ENCODE measurements at places on chromosomes 4 and X.
A peak's percentile ranks its signal among the peaks of the same experiment; 100 is the strongest.

DNA sequence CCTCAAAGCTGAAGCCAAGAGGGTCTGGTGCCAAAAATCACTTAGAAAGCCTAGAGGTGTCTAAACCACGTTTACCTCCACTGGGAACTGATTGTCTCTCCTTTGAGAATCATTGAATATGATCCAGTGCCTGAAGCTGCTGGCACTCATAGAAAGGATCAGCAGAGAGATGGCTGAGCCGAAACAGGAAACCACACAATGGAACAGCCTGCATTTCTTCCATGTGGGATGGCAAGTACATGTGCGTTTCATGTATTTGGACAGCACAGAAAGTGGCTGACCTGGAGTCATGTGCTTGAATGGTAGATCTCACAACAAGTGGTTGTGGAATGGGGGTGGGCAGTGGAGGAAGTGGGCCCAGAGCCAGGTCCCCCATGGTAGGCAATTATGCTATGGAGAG, 533.7 kb downstream of the INPP4B start:
- DNase-seq, result no peak

DNA sequence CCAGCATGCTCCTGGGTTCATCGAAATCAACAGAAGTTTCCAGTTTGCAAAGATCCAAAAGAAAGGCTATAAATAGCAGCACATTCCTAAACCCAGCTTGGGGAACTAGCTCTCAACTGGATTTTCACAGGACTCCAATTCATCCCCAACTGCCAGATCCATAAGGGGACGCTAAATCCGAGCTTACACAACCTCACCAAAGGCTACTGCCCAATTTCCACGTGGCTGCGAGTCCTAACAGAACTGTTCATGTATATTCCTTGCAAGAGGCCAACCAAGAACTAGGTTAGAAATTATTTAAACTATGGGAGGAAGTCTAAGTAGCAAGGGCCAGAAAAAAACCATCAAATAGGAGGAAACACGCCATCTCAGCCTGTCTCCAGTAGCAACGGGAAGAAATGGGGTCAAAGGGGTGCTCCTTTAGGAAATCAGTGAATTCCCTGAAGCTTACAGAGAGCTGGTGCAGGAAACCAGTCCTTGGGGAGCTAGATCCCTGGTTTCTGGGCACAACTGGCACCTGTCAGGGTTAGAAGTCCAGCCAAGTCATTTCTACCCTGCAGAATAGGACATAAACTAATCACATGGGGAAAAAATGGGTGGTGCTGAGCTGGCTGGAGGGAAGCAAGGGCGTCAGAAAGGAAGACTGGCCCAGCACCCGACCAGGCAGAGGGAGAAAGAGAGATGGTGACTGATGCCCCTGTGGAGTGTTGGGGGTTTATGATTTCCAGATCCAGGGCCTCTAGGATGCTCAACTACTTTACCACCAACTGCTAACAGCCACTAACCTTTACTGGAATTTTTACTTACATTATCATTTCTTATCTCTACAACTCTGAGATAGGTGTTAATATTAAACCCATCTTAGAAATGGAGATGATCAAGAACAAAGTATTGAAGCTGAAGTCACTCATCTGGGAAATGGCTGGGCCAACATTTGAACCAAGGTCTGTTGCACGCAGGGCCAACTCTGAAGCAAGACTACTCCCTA, 20.5 kb downstream of the RELL1 start:
- DNase-seq, result no peak

DNA sequence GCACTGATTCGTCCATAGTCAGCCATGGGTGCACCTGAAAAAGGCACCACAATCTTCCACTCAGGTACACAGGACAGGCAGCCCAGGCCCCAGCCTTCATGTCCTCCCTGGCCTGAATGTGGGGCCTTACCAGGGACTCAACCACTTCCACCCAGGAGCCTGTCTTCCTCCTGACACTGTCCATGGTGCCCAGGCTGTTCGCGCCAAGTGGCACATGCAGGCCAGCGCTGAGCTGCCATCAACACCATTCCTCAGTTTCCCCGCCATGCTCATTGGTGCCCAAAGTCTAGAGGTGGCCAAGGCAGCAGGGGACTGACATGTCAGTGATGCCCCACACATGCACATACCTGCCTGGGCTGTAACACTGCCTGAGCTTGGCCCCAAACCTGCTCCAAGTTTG, 322.2 kb upstream of the POU3F4 start:
- DNase-seq, result no peak

- DNase-seq, result no peak
Observed at GRCh38 chr4:55337944-55338343, 8.1 kb upstream of the SRD5A3 start.

DNA sequence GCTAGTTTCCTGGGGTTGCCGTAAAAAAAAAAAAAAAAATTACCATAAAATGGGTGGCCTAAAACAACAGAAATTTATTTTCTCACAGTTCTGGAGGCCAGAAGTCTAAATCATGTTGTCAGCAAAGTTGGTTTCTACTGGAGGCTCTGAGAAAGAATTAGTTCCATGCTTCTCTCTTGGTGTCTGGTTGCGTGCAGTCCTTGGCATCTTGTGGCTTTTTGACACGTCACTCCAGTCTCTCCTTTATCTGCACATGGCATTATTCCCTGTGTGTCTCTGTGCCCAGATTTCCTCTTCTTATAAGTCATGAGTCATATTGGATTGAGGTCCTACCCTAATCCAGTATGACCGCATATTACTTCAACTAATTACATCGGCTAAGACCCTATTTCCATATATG, 38.7 kb downstream of the SPATA4 start:
- peak; percentile 29 for DNase-seq
